ENCODE measurements at places on chromosomes 3 and 15.
A peak's percentile ranks its signal among the peaks of the same experiment; 100 is the strongest.

DNA sequence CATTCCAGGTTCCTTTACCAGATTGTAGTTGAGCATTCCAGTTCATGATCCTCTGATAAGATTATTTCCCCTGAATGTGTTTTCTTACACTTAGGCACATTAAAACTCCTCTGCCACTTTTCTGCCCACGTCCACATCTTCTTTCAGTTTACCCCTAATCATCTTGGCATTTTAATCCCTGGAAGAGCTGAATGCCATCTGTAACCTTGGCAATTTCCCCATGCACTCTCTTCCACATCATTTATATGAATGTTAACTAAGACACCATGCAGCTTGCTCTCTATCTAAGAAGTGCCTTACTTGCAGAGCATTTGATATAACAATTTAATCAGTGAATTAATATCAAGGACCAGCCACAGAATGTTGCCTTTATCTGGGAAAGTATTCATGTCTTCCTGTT lies 25.8 kb downstream of the TIMP4 start:
- no peak for DNase-seq

DNA sequence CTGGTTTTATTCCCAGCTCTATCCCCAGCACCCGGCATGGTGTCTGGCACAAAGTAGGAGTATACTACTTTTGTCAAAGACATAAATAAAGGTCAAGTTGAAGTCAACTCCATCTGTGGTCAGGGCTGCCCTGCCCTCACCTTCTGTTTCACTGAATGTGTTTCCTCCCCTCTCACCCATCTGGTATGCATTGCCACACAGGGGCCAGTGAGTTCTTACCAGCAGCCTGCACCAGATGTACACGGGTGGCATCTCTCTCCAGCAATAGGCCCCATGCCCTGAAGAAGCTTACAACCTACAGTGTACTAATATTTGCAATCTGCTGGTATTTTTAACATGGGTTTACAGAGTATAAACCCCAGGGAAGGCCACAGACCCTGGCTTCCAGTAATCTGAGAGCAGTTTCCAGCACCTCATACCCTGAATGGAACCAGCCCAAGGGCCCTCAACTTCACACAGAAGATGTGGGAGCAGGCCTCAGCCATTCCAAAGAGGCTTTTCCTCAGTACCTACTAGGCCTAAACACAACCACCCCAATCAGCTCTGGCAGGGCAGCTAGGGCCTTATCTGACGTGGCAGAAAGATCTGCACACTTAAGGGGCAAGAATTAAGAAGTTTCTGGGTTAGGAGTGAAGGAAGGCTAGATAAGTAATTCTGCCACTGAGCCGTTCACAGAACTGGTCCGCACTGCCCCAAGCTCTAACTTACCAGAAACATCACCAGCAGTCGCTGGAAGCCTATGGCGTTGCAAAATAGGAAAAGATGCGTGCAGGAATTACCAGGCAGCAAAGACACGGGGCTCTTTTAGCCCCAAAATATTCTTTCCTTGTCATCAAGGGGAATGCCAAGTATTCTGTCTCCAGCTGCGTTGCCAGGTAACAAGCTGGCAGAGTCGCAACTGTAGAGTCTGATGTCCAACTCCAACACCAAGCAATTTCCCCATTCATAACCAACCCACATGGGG lies 2.1 kb downstream of the IDH2 start:
- no peak for DNase-seq

GRCh38 chr15:74438721-74439316 lies 5.1 kb upstream of the SEMA7A start:
- peak; percentile 79 for DNase-seq

GRCh38 chr3:11339541-11339940 lies 67.3 kb downstream of the ATG7 start:
- no peak for DNase-seq

DNA sequence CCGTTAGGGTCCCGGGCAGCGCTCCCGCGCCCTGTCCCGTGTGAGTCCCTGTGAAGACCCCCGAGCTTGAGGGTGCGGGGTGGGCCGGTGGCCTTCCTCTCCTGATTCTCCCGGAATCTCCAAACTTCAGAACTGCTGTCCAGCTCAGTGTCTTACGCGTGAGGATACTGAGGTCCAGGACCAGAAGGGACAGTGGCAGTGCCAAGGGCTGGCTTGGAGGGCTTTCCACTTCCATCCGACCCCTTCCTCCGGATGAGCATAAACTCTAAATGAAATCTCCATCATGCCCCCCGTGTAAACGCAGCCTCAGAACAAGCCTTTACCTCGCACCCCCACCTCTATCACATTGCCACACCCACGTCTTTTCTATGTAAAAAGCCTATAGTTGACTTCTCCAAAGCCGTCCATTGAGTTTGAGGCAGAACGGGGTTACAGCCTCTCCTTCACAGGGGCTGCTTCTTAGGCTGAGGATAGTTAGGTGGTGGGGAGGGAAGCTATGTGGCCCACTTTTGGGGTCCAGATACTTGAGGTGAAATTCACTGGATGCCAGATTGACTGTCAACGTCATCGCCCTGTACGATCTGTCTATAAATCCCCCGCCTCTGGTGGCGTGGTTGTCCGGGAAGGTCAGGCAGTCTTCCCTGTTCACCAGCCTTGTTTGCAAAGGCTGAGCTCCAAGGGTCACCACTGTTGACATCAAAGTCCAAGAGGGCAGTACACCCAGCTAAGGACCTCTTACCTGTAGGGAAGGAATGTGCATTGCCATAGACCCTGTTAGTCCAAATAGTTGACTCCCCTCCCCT lies 1.1 kb downstream of the EDEM1 start:
- DNase-seq = peak; percentile 62

- no peak for DNase-seq
Observed at GRCh38 chr3:86702381-86702958, 288.5 kb downstream of the VGLL3 start.

GRCh38 chr15:47814620-47815019 lies 97.3 kb downstream of the SEMA6D start:
- no peak for DNase-seq

- DNase-seq = peak; percentile 32
Observed at GRCh38 chr3:66378256-66378655, 122.6 kb downstream of the LRIG1 start.

DNA sequence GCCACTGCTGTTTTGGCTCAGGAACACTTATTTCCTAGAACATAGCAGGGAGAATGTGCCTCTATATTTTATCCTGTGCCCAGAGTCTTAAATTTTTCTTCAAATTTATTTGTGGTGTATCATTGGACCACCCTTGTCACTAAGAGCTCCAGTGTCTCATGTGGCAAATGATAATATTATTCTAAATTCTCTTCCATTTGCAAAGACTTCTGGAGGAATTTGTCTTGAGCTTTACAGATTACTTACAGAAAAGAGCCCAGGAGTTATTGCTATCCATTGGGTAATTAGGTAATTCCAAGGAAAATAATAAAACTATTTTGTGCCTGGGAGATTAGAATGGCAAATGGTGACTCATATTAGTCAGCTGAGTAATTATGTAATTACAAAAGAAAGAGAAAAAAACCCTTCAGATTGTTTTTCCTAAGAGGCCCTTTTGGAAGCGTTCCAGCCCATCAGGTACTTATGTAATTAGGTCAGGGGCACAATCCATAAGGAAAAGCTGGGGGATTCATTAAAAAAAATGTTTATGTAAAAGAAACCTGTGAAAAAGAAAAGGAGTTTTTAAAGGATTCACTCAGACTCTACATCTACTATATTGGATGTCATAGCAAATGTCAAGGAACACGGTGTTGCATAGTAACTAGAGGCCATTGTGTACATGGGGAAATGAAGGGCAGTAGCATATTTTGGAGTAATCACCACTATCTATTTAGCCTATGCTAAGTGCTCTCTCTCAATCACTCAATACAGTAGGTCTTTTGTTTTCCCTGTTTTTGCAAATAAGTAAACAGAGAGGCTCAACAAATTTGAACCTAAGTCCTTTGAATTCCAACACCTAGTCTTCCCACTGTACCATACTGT lies 380.9 kb upstream of the RARB start:
- DNase-seq = no peak

GRCh38 chr3:184176377-184177330 lies 2.0 kb downstream of the AP2M1 start:
- no peak for DNase-seq

DNA sequence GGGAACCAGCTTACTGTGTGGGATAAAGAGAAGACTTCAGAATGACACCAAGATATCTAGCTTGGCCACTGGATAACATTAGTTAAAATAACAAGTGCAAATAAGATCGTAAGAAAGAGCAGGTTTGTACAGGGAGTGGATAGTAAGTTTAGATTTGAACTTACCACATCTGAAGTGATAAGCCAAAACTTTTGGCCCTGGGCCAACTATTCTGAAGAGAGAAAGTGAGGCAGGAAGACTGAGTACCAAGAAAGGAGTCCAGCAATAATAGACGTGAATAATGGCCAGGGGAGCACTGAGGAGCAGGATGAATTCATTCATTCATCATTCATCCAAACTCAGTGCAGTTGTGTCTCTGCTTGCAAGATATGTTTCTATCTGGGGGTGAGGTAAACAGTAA lies 122.9 kb downstream of the PDE8A start:
- no peak for DNase-seq

- no peak for DNase-seq
Observed at GRCh38 chr3:121619691-121620090, 26.5 kb downstream of the FBXO40 start.

GRCh38 chr3:167684388-167684993 lies 30.7 kb upstream of the WDR49 start:
- DNase-seq = peak; percentile 41

DNA sequence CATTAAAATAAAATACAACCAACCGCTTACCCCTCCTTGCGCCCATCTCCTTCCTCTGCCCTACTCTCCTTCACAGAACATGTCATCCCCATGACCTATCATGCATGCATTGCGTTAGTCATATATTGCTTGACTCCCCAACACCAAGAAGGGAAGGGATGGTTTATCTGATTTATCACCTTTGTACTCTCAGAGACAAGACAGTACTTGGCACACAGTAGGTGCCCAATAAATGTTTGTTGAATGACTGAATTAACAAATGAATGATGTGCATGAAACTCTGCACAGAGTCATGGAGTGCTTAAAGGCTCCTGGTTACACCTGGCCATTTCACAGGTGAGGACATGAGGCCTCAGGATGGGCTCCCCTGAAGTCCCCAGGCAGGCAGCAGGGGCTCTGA lies 59.7 kb downstream of the IQSEC1 start:
- DNase-seq = no peak

- no peak for DNase-seq
Observed at GRCh38 chr3:109977897-109978296, 640.6 kb upstream of the DPPA4 start.

DNA sequence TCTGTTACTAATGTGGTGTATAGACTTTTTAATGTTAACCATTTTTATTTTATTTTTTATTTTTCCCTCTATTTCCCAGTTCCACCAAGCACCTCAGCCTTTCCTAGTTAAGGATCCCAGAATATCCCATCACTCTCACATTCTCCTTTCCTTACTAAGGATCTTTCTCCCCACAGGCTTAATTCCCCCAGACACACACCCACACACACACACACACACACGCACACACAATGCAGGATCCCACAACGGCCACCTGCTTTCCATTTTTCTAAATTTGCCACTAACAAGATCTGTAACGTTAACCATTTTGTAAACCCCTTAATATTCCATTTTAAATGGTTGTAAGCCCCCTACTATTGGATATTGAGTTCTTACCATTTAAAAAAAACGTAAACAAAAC lies 404.1 kb downstream of the ZIC1 start:
- no peak for DNase-seq

GRCh38 chr15:42471002-42471401 lies 19.9 kb downstream of the ZNF106 start:
- DNase-seq = no peak

GRCh38 chr3:14991151-14991742 lies 43.9 kb downstream of the NR2C2 start:
- DNase-seq = no peak

- DNase-seq = peak; percentile 86
Observed at GRCh38 chr3:71582612-71583565, 639 bp downstream of the FOXP1 start.

DNA sequence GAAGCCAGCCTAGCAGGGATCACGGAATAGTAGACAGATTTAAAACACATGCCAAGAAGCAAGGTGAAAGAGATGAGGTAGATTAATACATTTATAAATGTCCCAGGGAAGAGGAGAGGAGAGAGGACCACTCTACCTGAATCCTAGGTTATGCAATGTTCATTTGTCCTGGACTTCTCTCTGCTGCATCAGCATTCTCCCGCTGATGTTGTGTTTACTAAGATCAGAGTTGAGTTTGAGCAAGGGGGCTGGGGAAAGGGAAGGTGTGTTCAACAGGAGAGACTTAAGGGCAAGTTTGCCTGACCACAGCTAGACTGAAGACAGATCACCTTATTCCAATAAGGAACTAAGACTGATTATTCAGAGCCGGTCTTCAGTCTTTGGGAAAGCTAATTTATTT lies 1.1 kb upstream of the KPNA1 start:
- DNase-seq = no peak

GRCh38 chr3:127732879-127733350 lies 60.2 kb downstream of the ABTB1 start:
- DNase-seq = no peak

DNA sequence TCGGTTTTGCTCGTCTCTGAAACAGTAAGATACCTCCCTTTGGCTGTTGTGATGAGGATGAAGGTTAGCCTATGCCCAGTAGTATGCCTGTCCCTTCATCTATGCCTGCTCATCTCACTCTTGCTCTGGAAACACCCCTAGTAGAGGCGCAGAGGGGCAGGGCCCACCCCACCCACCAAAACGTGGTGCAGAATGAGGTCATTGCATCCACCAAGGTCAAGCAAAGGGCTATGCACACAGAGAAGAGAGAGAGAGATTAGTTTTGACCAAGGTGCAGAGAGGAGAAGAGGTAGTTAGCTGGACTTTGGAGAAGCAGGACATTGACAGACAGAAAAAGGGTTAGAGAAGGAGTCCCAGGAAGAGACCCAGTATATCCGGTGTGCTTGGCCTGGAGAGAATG lies 119.9 kb downstream of the CORO2B start:
- no peak for DNase-seq

Data from activated CD4-positive, alpha-beta T cell treated with anti-CD3 and anti-CD28 coated beads for 4 hours (primary cell).